ENCODE measurements at places on chromosomes 2 and 18. TPM values are rescaled to one million over a fixed set of nuclear protein-coding genes. Genes with fewer than 3 reads are reported as not detected.

The NTSR2 gene
- total RNA-seq, result not detected

DNA sequence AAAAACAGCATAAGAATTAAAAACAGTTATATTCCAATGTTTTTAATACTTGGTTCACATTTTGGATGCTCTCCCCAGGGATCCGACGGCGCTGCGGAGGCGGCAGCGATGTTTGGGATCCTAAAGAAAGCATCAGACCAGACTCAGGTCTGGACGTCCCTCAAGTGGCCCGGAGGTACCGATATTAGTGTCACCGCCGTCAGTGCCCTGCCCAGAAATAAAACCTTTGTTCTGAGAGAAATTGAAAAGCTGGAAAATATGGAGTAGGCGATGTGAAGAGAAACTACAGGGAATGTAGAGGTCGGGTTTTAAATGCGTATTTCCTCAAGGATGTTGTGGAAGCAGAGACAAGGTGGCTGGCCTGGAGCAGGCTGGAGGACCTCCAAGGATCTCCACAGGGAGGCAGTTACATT is 683 bp upstream of the TBC1D8 start:
- DNase-seq, result no peak
- H3K27ac ChIP-seq, result peak overlapping the region; percentile 81
- no peaks in the 10 kb centered on the region for H3K36me3 ChIP-seq
- H3K27me3 ChIP-seq, result no peaks in the 10 kb centered on the region

DNA sequence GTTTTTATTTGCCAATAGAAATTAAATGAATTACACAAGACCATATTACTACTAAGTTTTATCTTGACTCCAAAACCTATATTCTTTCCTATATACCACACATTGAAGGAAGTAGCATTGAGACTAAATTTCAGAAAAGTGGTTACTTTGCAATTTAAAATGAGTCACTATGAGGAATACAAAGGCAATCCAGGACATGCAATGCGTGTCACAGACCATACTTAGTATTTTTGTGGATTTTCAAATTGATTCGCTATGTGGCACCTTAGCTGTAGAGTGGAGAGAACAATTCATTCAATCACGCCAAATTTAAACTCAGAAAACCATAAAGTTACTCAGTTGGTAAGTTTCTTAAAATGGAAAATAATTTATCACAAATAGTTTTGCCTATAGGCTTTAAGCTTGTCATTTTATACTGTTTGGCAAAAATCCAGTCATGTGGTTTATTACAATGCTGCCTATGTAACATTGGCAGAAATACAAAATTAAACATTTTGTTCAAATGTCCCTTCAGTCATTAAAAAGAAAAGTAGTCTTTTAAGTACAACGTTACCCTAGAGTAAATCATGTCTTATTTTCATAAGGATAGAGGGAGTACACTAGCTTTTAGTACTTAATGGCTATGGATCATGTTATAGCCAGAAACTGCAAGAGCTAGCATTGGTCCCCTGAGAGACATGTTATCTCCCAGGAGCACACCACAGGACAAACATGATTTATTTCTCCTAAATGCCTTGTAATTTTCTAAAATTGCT is 222.8 kb upstream of the CDH7 start:
- H3K4me3 ChIP-seq, result no peak overlapping the region
- DNase-seq, result no peak
- H3K4me1 ChIP-seq, result no peaks in the 10 kb centered on the region

GRCh38 chr2:120226316-120226715 is 3.1 kb upstream of the TMEM185B start:
- H3K4me3 ChIP-seq, result no peak overlapping the region
- no peaks in the 10 kb centered on the region for H3K36me3 ChIP-seq
- H3K27me3 ChIP-seq, result peaks cover 2% of the 10 kb centered on the region
- peaks cover 5% of the 10 kb centered on the region for H3K4me1 ChIP-seq
- no peak for DNase-seq
- no peak overlapping the region for H3K27ac ChIP-seq
